T-helper 17 cell (primary cell): ENCODE measurements at places on chromosomes 7 and 10.
A peak's percentile ranks its signal among the peaks of the same experiment; 100 is the strongest.

- no peak for DNase-seq
These were observed 6.6 kb upstream of the TMEM184A start for GRCh38 chr7:1562597-1563051.

GRCh38 chr10:102368077-102368476 lies 27.4 kb upstream of the NFKB2 start:
- DNase-seq: no peak

- no peak for DNase-seq
These were observed 7.4 kb downstream of the LRRC20 start for GRCh38 chr10:70374775-70375614.

GRCh38 chr7:100515072-100515532 lies 23.9 kb upstream of the AGFG2 start:
- no peak for DNase-seq

DNA sequence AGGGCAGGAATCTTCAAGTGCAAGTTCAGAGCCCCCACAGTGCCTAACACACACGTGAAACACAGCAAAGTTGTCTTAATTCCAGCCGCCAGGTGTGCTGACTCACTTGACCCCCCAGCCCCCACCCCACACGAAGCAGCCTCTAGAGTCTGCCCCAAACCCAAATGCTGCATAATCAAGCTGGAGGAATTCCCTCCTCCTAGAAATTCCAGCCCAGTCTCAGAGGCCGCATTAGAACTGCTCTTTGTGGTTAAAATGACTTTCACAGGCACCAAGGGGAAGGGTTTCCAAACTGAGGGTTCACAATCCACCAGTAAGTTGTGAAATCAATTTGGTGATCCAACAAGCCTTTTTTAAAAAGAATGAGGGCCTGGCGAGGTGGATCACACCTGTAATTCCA lies 67.0 kb upstream of the PLXNA4 start:
- DNase-seq: no peak

DNA sequence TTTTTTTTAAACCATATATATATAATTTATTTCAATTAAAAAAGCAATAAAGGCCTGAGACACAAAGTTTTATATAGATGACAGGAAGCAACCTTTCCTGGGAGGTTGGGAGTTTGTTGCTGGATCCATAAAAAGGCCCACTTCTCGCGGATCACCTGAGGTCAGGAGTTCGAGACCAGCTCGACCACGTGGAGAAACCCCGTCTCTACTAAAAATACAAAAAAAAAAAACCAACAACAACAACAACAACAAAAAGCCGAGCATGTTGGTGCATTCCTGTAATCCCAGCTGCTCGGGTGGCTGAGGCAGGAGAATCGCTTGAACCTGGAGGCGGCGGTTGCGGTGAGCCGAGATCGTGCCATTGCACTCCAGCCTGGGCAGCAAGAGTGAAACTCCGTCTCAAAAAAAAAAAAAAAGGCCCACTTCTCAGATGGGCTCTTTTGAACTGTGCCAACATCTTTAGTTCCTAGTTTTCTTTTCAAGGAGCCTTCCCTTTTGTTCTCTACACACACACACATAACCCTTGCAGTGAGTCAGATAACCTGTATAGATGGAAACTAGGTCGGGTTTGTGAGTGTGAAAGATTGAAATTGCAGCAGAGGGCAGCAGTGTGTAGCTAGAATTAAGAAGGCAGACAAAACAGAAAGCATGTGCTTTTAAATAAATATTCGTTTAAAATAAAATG lies 1.2 kb upstream of the SMNDC1 start:
- DNase-seq: peak; percentile 32

GRCh38 chr7:54841772-54842697 lies 83.0 kb upstream of the SEC61G start:
- no peak for DNase-seq

DNA sequence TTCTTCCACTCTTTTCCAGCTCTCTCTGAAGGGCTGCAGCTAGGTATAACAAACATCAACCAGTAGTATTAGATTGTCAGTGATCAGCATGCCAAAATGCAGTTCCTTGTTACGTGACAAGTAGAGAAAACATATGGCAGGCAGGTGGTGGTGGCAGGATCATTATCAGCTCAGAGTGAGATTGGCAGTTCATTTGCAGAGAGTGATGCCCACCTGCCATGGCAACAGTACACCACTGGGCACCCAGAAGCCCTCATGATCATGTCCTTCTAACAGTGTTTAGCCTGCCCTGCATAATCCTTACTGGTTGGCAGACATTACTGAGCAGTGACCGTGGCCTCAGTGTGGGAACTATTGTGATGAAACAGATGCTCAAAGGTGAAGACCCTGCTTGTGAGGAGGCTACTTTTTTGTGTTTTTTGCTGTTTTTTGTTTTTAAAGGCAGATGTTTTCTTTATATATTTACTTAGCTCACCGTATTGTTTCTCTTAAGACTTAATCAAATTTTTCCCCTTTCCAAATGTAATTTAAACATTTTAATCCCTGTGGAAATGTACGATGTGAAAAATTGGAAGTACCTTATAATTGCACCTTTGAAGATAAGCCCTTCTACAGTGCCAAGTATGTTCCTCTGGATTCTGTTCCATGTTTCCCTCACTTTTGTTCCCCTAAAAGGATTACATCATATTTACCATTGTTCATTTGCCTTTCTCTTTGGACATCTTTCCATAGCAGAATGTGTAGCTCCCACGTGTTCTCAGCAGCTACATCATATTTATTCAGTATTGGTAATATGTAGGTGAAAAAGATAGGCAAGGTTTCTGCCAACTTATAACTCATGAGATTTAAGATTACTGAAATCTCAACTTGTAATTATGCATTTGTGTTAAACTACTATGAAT lies 179.6 kb downstream of the SND1 start:
- no peak for DNase-seq

GRCh38 chr7:8436965-8437364 lies 3.6 kb downstream of the NXPH1 start:
- no peak for DNase-seq

GRCh38 chr10:33772370-33773252 lies 438.1 kb upstream of the NRP1 start:
- DNase-seq: no peak
